ENCODE measurements at places on chromosomes 7 and 10. TPM values are rescaled to one million over a fixed set of nuclear protein-coding genes. Genes with fewer than 3 reads are reported as not detected.

- DNase-seq, result peak; percentile 59
- no peak overlapping the region for H3K4me3 ChIP-seq
- no peaks in the 10 kb centered on the region for H3K27me3 ChIP-seq
- H3K27ac ChIP-seq, result no peak overlapping the region
- no peaks in the 10 kb centered on the region for H3K4me1 ChIP-seq
- no peaks in the 10 kb centered on the region for H3K36me3 ChIP-seq
Measured at GRCh38 chr7:142863891-142864685, 9.2 kb downstream of the EPHB6 start.

- H3K36me3 ChIP-seq, result no peaks in the 10 kb centered on the region
- peaks cover 16% of the 10 kb centered on the region for H3K27me3 ChIP-seq
- H3K4me1 ChIP-seq, result peaks cover 5% of the 10 kb centered on the region
- no peak overlapping the region for H3K27ac ChIP-seq
Measured at GRCh38 chr7:2499719-2500430, 19.7 kb upstream of the LFNG start.

- DNase-seq, result no peak
- peaks cover 27% of the 10 kb centered on the region for H3K4me1 ChIP-seq
- no peaks in the 10 kb centered on the region for H3K27me3 ChIP-seq
- peaks cover 15% of the 10 kb centered on the region for H3K36me3 ChIP-seq
- H3K4me3 ChIP-seq, result no peak overlapping the region
Measured at GRCh38 chr10:102268375-102268888, 23.1 kb downstream of the GBF1 start.

DNA sequence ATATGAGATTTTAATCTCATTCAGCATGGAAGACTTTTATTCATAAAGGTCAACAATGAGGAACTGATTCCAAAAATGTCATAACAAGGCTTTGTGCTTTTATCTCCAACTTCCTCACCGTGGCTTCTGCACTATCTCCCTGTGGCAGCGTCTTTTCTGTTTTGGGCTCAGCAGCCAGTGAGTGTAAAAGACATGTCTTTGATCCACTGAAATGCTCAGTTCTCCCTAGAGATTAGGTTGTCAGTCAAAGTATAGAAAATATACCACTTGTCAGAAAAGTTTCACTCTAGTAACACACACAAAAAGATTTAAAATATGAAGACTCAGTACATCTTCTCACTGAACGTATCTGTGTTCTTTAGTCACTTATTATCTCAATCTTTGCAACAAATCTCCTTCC lies 901.8 kb upstream of the ZWINT start:
- H3K4me1 ChIP-seq, result no peaks in the 10 kb centered on the region
- DNase-seq, result no peak
- H3K36me3 ChIP-seq, result no peaks in the 10 kb centered on the region
- no peaks in the 10 kb centered on the region for H3K27me3 ChIP-seq

GRCh38 chr7:148306759-148307158 lies 283.8 kb upstream of the C7orf33 start:
- no peak overlapping the region for H3K27ac ChIP-seq
- no peak overlapping the region for H3K4me3 ChIP-seq
- H3K4me1 ChIP-seq, result no peaks in the 10 kb centered on the region
- DNase-seq, result no peak

- no peak overlapping the region for H3K27ac ChIP-seq
- no peaks in the 10 kb centered on the region for H3K27me3 ChIP-seq
- no peaks in the 10 kb centered on the region for H3K4me1 ChIP-seq
- no peaks in the 10 kb centered on the region for H3K36me3 ChIP-seq
- DNase-seq, result no peak
Measured at GRCh38 chr7:13835442-13835841, 154.0 kb downstream of the ETV1 start.

- no peak for DNase-seq
- H3K4me1 ChIP-seq, result peaks cover 13% of the 10 kb centered on the region
- no peak overlapping the region for H3K4me3 ChIP-seq
- H3K36me3 ChIP-seq, result no peaks in the 10 kb centered on the region
Measured at GRCh38 chr7:75869776-75870379, 9.0 kb upstream of the RHBDD2 start.

DNA sequence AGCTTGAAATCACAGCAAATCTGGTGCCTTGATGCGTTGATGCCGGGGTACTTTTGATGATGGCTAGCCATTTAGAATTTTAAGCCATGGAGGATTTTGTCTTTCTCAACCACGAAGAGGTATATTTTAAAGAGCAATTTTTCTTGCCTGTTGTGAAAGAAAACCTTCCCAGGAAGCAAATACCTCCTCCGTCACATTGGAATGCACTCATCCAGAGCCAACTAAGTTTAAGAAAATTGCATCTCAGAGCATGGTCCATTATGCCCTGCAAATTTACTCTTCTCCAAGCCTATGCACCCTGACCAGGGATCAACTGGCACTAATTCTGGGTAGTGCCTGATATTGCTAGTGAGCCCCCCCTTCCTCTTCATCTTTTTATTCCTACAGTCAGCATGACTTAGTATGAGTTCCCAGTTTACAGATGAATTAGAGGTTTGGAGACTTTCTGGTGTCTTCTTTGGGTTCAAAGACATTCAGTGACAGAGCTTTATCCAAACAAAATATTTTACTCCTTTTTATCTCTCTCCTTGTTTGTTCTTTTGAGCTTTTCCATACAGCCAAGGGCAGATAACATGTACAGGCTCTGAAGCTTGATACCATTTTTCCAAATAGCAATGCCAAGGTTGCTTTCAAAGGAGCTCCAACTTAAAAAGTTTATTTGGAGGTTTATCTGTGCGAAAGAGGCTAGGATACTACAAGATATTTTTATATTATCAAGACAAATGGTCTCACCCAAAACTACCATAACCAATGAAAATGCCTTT lies 56.6 kb upstream of the ANK3 start:
- no peaks in the 10 kb centered on the region for H3K36me3 ChIP-seq
- H3K27me3 ChIP-seq, result no peaks in the 10 kb centered on the region
- no peak for DNase-seq
- H3K27ac ChIP-seq, result no peak overlapping the region

GRCh38 chr10:15483215-15484075 lies 112.4 kb upstream of the FAM171A1 start:
- H3K4me1 ChIP-seq, result peaks cover 5% of the 10 kb centered on the region
- no peak for DNase-seq

DNA sequence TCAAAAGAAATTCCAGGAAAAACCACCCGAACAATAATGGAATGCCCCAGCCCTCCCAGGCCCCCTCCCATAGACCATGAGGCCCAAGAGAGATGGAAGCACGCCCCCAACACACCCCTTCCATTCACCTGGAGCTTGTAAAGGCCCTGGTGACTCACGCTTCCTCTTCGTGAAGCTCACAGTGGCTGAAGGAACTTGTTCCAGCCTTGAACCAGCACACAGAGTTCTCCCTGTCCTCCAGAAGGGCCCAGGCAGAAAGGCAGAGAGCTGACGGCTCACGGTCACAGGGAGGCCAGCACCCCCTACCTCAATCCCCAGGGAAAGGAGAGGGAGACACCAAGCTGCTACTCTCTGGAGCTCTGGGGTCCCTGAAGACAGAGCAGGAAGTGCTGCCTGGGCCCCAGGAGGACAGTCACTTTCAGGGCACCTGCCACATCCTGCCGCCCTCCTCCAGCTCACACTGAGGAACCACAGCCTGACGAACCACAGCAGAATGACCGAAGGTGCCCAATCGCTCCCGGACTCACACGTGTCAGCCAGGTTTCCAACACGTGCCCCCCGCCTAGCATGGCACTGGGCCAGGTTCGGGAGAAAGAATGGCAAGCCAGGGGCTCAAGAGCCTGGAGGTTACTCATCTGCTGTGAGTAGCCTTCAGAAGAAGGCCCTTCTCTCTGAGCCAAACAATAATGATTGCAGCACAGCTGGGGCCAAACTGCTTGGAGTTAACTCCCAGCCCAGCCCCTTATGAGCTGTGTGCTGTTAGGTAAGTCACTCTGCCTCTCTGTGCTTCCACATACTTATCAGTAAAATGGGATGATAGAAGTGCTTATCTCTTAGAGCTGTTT lies 52.8 kb downstream of the DLG5 start:
- H3K36me3 ChIP-seq, result no peaks in the 10 kb centered on the region
- peaks cover 32% of the 10 kb centered on the region for H3K4me1 ChIP-seq
- H3K4me3 ChIP-seq, result no peak overlapping the region
- H3K27me3 ChIP-seq, result no peaks in the 10 kb centered on the region
- peak; percentile 74 for DNase-seq

- H3K4me3 ChIP-seq, result peak within 1 kb of the TSS; percentile 85
- no peaks in the 10 kb centered on the region for H3K27me3 ChIP-seq
- peaks cover 29% of the 10 kb centered on the region for H3K36me3 ChIP-seq
- H3K4me1 ChIP-seq, result peaks cover 24% of the 10 kb centered on the region
Measured at GRCh38 chr7:150368096-150368883, at the start of gene REPIN1. REPIN1 (plus strand) TSS chr7:150368822; CDS start chr7:150369712, 890 bp downstream.

GRCh38 chr10:15789793-15790525 lies 70.2 kb upstream of the ITGA8 start:
- H3K4me3 ChIP-seq, result no peak overlapping the region
- no peaks in the 10 kb centered on the region for H3K27me3 ChIP-seq
- H3K4me1 ChIP-seq, result no peaks in the 10 kb centered on the region
- no peak overlapping the region for H3K27ac ChIP-seq
- no peak for DNase-seq

DNA sequence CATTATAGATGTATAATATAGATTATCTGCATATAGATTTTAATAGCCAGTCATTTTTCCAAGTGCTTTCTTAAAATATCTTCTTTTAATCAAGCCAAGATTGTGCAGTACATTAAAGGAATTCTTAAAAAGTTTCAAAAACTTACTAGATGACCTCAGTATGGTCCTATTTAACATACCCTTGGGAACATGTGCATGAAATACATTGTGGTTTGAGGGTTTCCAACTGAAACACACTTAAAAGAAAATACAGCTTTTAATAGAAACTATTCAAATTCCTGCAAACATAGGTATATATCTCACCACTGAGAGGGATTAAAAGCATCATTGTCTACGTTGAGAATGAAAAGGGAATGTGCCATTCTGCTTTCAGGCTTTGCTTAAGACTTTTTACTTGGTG lies 364.9 kb downstream of the SUGCT start:
- no peak for DNase-seq
- H3K27ac ChIP-seq, result no peak overlapping the region
- H3K27me3 ChIP-seq, result no peaks in the 10 kb centered on the region
- no peaks in the 10 kb centered on the region for H3K4me1 ChIP-seq
- H3K4me3 ChIP-seq, result no peak overlapping the region

DNA sequence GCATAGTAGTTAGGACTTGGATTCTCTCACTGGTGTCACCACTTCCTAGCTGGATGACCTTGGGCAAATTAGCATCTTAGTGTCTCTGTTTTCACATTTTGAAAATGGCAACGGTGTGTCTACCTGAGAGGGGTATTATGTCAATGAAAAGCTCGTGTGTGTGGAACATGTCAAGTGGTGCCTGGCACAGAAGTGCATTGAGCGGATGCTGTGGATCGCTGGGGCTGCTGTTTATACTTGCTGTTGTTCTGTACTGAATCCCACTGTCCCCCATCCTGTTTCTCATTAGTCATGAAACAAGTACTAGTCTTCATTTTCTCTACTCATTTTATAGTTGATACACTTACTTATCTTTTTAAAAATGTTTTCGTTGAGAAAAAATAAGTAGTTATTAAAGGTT lies 26.1 kb downstream of the RBM33 start:
- H3K4me3 ChIP-seq, result no peak overlapping the region
- H3K4me1 ChIP-seq, result peaks cover 46% of the 10 kb centered on the region
- H3K27me3 ChIP-seq, result no peaks in the 10 kb centered on the region
- peaks cover 21% of the 10 kb centered on the region for H3K36me3 ChIP-seq

DNA sequence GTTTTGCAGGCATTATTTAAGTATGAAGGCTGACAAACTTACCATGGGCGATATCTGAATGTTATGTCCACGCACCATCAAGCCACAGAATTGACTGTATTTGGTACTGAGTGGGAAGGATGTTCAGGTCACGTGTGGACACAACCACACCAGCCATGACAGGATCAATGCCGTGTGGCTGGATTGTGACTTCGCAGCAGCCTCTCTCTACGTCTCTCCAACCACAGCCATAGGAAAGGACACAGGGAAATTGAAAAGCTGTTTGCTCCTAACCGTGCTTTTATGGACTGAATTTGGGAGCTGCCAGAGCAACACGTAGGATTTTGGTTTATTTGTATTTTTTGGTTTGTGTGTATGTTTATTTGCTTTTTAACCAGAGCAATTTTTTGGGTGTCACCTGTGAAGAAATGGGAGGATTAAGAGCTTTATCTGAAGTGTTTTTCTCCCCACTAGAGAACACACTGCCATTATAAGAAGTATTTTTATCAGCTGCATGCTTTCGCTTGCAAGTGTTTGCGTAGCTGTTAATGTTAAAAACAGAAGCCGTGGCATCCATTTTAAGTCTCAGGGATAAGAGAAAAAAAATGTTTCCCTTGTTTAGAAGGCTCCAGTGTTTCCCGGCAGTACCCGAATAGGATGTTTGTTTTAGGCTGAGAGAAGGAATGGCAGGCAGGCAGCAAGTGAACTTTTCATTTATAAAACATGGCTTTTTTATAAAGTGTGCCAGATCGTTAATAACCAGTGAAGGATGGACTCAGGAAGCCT lies 401.1 kb upstream of the NFE2L3 start:
- peaks cover 3% of the 10 kb centered on the region for H3K4me1 ChIP-seq
- peak overlapping the region; percentile 1 for H3K4me3 ChIP-seq
- no peak for DNase-seq
- no peaks in the 10 kb centered on the region for H3K27me3 ChIP-seq
- H3K27ac ChIP-seq, result peak overlapping the region; percentile 68

GCK gene
- total RNA-seq, result 0.23 TPM

HMX2 gene
- not detected for total RNA-seq

TFR2 gene
- 0.41 TPM for total RNA-seq

MYL10 gene
- not detected for total RNA-seq

ANAPC16 gene
- 118 TPM for total RNA-seq

Measured in upper lobe of right lung (tissue), 1 donor.